OCI-M1 (cell line): ENCODE measurements at places on chromosomes 7 and 10.

DNA sequence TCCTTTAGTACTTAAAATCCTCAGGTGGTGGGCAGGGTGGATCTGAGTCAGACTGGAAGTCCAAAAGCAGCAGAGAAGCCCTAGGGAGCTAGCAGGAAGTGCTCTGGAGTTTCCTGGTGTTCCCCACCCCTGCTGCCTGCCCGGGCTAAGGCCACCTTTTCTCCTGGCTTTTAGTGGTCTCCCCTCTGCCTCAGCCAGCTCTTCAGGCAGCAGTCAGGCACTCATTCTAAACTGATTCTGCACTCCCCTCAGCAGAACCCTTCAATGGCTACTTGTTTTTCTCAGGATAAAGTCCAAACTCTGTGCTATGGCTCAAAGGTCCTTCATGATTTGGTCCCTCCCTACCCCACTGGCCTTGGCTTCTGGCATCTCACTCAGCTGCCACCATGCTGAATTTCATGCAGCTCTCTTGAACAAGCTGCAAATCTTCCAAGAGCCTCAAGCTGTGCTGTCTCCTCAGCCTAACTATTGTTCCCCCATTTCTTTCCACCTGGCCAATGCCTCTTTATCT is 28.9 kb upstream of the DNMBP start:
- DNase-seq = no peak

- no peak for DNase-seq
Observed at GRCh38 chr10:108567899-108568752, 1355.2 kb downstream of the XPNPEP1 start.

GRCh38 chr10:71835671-71836595 is 15.1 kb downstream of the PSAP start:
- no peak for DNase-seq

DNA sequence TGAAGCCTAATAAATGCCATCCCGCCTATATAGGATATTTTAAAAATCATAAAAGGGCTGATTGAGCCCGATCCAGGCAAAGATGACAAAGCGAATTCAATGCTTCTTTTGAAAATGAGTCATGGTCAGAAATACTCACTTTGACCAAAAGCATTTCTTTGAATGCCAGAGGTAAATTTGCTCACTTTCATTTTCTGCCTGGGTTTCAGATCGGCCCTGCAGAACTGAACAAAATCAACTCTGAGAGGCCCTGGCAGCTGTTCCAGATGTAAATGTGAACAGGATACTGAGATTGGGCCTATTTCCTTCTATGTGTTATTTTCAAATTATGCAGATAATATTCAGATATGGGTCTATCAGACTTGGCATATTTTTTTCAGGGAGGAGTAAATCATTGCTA is 114.8 kb upstream of the ARID5B start:
- DNase-seq = peak; percentile 90

- peak; percentile 43 for DNase-seq
Observed at GRCh38 chr10:70528741-70529362, 50.3 kb downstream of the PALD1 start.

DNA sequence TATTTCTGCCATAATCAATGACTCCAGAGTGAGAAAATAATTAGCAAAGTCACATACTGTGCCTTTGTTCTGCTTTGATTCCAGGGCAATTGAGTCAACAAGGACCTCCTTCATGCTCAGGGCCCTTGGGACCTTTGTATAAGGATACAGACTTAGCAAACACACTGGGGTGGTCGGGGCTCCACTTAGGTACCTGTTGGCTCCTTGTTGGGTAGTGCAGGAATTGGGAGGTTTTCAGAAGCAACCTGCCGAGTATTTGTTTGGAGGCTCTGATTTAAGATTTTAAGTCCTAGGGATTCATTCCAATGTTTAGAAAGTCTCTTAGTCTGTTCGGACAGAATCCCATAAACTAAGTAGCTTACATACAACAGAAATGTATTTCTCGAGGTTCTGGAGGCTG is 3.0 kb downstream of the ADCK2 start:
- DNase-seq = no peak

- no peak for DNase-seq
Observed at GRCh38 chr10:77175631-77176222, 461.9 kb downstream of the KCNMA1 start.

DNA sequence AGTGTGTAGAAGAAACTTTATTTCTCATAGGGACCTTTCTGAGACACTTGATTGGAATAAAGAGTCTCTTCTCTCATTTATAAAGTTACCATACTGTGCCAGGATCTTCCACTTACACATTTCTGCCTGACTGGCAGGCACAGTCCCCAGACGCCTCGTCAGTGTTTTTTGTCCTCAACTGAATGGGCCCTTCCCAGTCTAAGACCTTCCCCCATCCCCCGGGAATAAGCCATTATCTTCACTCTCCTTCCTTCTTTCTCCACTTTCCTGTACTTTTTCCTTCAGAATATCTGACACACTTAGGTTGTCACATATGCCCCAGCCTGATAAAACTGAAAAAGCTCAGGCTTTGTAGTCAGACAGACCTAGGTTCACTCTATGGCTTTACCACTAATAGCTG is 35.3 kb upstream of the KCNIP2 start:
- no peak for DNase-seq

DNA sequence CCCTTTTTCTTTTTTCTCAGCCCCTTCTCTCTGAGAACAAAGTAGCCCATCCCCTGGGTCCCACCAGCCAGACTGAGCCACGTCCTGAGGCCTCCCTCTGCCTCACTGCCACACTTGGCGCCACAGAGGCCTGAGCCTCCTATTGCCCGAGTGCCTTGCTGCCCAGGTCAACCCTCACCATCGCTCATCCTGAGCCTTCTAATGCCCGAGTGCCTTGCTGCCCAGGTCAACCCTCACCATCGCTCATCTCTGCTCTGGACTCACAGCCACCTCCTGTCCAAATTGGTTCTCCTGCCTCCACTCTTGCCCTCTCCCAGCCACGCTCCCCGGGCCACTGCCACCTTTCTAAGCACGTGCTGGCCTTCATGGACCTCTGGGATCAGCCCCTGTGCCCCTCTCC is 53.2 kb upstream of the SMNDC1 start:
- no peak for DNase-seq

- no peak for DNase-seq
Observed at GRCh38 chr7:1249731-1250130, 17.1 kb downstream of the UNCX start.

- no peak for DNase-seq
Observed at GRCh38 chr7:98827258-98827657, 42.6 kb downstream of the TMEM130 start.

- no peak for DNase-seq
Observed at GRCh38 chr10:12742771-12743170, 258.7 kb downstream of the CCDC3 start.

- no peak for DNase-seq
Observed at GRCh38 chr10:24427678-24428409, 218.9 kb downstream of the KIAA1217 start.

DNA sequence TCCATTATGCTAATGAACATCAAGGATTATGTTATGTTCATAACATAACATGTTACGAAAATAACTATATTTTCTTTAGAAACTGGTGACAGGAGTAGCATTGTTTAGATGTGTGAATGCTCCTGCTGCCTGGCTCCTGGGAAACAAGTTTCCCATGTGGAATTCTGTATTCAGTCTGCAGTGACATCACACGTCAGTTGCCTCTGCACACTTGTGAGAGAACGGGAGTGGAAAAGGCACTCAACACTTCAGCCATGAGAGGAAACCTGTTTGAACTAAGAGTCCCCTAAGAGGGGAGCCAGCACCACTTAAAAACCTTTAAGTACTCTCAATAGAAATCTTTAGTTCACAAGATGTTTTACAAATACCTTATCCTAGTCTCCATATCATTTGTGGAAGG is 140.3 kb upstream of the FAM20C start:
- no peak for DNase-seq
